ENCODE measurements at places on chromosomes 6 and 20. TPM values are rescaled to one million over a fixed set of nuclear protein-coding genes. Genes with fewer than 3 reads are reported as not detected.

GRCh38 chr6:27605401-27606342 is 132.8 kb upstream of the ZNF184 start:
- no peaks in the 10 kb centered on the region for H3K4me1 ChIP-seq
- peak overlapping the region; percentile 34 for H3K4me3 ChIP-seq
- H3K27ac ChIP-seq = no peak overlapping the region
- H3K36me3 ChIP-seq = no peaks in the 10 kb centered on the region

DNA sequence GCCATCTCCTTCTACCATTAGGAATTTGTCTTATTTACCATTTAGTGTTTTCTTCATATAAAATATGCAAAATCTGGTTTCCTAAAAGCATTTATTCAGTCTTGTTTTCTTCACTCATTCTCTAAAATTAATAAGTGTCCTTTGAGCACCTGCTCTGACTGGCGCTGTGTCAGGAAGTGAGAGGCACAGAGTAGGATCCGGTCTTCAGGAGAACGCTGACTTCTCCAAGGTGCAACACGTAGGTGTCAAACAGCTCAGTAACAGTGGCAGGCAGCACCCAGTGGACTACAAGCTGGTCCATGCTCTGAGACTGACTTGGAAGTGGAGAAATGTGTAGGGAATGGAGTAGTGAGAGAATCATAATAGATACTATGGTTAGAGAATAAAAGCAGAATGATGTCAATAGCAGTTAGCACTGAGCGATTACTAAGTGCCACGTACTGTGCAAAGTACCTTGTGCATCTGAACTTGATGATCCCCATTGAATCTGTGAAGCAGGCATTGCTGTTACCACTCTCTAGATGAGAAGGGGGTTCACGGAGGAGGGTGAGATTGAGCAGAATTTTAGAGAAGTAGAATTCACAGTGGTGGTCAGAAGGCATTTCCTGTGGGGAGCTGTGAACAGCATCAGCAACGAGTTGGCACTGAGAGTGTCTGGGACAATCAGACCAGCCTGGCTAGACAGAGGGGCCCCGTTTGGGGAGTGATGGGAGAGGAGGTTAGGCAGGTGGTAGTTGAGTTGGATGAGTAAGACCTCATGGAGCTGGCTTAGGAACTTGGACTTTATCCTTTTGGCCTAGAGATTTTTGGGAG is 569.8 kb downstream of the QKI start:
- no peaks in the 10 kb centered on the region for H3K36me3 ChIP-seq
- H3K4me1 ChIP-seq = no peaks in the 10 kb centered on the region
- no peaks in the 10 kb centered on the region for H3K27me3 ChIP-seq
- no peak overlapping the region for H3K27ac ChIP-seq
- no peak overlapping the region for H3K4me3 ChIP-seq

DNA sequence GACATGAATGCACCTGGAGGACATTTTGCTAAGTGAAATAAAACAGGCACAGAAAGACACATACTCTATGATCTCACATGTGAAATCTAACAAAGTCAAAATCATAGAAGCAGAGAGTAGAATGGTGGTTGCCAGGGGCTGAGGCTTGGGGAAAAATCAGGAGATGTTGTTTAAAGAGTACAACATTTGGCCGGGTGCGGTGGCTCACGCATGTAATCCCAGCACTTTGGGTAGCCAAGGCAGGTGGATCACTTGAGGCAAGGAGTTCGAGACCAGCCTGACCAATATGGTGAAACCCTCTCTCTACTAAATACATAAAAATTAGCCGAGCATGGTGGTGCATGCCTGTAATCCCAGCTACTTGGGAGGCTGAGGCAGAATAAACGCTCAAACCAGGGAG is 26.0 kb upstream of the LOC128125822 start:
- no peak overlapping the region for H3K27ac ChIP-seq
- H3K36me3 ChIP-seq = no peaks in the 10 kb centered on the region
- DNase-seq = no peak
- H3K4me3 ChIP-seq = no peak overlapping the region
- H3K27me3 ChIP-seq = no peaks in the 10 kb centered on the region
- H3K4me1 ChIP-seq = no peaks in the 10 kb centered on the region

- DNase-seq = no peak
- H3K4me1 ChIP-seq = no peaks in the 10 kb centered on the region
- H3K27me3 ChIP-seq = no peaks in the 10 kb centered on the region
These were observed 548.2 kb upstream of the FLRT3 start for GRCh38 chr20:14885661-14886060.

DNA sequence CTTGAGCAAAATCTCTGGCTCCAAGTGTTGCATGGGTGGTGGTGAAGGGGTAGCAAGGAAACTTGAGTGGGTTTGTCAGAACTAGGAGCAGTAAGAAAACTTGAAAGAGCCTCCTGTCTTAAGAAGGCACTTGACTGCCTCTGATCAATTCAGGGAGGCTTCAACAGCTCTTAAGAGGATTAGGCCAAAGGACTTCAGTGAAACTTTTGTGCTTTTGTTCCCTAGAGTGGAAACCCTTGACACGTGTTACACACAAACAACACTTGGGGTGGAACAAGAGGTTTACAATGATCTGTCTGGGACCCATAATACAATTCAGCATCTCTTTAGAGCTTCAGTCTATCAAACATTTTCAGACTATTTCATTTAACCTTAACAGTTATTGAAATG is 80.1 kb upstream of the ARMC2 start:
- H3K36me3 ChIP-seq = no peaks in the 10 kb centered on the region
- H3K4me3 ChIP-seq = no peak overlapping the region
- no peaks in the 10 kb centered on the region for H3K27me3 ChIP-seq
- DNase-seq = no peak

Gene CTAGE9
- polyA plus RNA-seq = not detected

Gene SLC17A1
- polyA plus RNA-seq = not detected

Gene OVOL2
- polyA plus RNA-seq = not detected
